ENCODE measurements at places on chromosomes 2 and 18.

GRCh38 chr2:120740765-120741524 is 5.3 kb downstream of the GLI2 start:
- DNase-seq = no peak

- DNase-seq = no peak
Observed at GRCh38 chr18:35131387-35132020, 90.3 kb downstream of the MAPRE2 start.

- no peak for DNase-seq
Observed at GRCh38 chr2:177598326-177599138, 206.0 kb downstream of the AGPS start.

DNA sequence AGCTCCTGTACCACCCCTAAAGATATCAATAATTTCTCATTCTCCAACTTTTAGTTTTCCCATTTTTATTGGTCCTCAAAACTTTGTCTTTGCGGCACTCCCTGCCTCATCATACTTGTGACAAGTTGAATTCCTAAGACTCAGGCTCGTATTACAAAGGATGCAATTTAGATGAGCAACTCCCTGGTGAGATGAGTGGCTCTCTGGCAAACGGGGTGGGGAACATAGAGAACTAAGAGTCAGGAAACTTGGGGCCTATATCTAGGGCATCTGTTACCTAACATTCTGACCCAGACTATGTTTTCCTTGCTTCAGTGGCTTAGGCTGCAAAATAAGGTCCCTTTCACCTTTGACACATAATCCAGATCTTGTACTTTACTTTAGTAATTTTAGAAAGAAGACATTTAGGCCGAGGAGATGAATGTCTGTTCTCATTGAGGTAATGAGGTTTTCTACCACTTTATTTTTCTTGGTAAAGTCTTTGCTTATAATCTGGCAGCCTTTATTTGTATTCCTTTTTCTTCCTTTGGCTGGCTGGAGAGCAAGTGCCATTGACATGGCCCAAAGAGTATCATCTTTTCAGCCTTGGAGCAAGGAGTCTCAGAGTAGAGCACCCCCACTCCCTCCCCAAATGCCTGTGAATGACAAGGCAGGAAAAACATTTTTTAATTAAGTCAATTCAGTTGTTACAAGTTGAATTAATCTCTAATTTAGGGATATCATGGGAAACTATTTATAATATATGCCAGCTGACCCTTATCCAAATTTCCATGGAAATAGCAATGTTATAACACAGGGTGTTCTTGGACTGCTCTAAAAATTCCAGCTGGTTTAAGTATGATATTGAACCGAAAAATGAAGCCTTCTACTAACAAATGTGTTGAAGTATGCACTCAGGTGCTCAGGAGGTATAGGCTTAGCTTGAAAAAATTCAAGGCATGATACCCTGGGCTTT is 15.2 kb downstream of the TSPYL6 start:
- no peak for DNase-seq

- no peak for DNase-seq
Observed at GRCh38 chr2:230097424-230097823, 28.7 kb upstream of the SLC16A14 start.

- DNase-seq = no peak
Observed at GRCh38 chr2:140639628-140640027, 1491.2 kb downstream of the LRP1B start.

DNA sequence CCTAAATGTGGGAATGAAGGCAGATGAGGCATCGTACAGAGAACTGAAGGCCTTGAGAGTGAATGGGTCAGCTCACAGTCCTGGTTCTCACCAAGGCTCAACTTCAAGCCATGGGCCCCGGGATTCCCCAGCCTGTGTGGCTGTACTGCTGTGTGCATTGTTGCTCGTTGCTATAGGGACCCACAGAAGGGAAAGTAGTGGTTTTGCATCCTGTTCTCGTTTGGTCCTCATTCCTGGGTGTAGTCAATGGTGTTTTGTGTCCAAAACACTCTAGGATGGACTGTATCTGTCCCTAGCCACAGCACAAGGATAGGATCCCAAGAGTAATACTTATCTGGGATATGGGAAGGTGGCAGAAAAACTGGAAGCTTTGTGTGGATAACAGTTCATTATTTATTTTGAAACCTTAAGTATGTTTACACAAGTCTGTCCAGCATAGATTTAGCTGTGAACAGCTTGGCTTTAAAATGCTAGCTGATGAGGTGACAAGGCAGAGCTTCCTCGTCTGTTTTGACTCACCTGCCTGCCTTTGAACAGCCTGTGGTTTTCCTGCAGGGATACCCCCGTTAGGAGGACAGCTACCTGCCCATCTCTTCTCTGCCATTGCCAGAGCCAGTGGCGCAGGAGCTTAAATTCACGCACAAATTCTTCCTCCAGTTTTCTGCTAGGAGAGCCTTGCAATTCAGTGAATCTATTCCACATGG is 85.0 kb downstream of the WDSUB1 start:
- no peak for DNase-seq

DNA sequence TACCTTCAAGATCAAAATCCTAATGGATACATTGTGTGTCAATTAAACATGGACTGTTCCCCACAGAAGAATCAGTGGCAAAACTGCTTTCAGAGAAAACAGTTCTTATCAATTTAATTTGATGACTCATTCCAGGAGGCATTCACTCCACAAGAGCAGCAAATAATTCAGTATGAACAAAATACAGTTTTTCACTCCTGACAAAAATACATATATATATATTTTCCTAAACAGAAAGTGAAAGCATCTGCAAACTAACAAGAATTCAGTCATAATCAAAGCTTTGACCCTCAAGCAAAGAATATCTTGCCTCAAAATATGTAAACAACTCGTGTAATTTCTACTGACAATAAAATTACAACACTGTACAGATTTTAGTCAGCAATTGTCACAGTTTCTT is 685.1 kb upstream of the SLC8A1 start:
- no peak for DNase-seq
